Epithelial cell of prostate (primary cell): ENCODE measurements at places on chromosomes 5 and 9.

GRCh38 chr5:150505041-150505511, 2.9 kb upstream of the NDST1 start:
- DNase-seq, result no peak

GRCh38 chr9:31608881-31609280, 775.6 kb upstream of the ACO1 start:
- no peak for DNase-seq

- DNase-seq, result no peak
Observed at GRCh38 chr9:18501949-18502348, 28.0 kb downstream of the ADAMTSL1 start.

DNA sequence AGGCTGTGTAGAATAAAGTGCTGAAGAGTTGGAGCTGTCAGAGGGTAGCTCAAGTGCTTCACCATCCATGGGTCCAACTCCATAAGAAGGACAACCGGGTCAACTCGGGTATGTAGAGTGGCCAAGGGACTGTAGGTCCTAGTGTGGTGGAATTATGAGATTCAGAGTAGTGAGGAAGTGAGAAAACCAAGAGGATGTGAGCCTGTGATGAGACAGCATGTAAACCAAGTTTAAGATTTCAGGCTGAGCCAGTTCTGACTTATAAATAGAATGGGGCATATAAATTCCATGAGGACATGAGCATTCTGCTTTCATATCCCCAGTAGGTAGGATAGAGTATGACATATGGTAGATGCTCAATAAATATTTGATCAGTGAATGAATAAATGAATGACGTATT, 96.3 kb downstream of the CFAP95 start:
- DNase-seq, result no peak

- DNase-seq, result no peak
Observed at GRCh38 chr5:124919747-124920525, 173.5 kb upstream of the ZNF608 start.

DNA sequence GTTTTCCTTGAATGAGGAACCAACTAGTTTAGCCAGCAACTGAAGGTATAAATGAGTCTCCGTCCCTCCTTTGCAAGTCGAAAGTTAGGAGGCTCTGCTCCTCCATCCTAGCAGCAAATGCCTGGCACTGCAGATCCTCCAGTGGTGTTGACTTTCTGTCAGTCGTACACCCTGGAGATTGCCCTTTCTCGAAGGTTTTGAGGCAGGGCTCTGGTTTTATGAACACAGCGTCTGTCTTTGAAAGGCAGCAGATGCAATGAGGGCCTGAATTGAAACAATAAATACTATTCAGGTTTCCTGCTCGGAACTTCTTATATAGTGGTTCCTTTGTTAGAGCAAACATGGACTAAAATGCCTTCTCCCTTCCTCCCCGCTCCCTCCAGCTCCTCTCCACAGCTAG, 284.0 kb downstream of the TMEM38B start:
- no peak for DNase-seq

DNA sequence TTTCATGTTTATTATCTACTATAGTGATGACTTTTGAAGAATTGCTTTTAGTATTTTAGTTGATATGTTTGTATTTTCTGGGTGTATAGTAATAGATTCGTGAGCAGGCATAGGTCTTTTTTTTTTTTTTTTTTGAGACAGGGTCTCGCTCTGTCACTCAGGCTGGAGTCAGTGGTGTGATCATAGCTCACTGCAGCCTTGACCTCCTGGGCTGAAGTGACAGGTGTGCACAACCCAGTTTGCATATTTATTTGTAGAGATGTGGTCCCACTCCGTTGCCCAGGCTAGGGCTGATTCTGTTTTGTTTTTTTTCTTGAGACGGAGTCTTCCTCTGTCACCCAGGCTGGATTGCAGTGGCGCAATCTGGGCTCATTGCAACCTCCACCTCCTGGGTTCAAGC, 11.9 kb downstream of the ERBIN start:
- no peak for DNase-seq
